PC-9 (cell line): ENCODE measurements at places on chromosomes 16 and 17. TPM values are rescaled to one million over a fixed set of nuclear protein-coding genes. Genes with fewer than 3 reads are reported as not detected.
A peak's percentile ranks its signal among the peaks of the same experiment; 100 is the strongest.

SMPD3 gene
- 0.30 and 0.94 TPM in 2 replicates for total RNA-seq

ARHGAP44 gene
- not detected in 2 replicates for total RNA-seq

SOST gene
- total RNA-seq, result not detected in 2 replicates

DNA sequence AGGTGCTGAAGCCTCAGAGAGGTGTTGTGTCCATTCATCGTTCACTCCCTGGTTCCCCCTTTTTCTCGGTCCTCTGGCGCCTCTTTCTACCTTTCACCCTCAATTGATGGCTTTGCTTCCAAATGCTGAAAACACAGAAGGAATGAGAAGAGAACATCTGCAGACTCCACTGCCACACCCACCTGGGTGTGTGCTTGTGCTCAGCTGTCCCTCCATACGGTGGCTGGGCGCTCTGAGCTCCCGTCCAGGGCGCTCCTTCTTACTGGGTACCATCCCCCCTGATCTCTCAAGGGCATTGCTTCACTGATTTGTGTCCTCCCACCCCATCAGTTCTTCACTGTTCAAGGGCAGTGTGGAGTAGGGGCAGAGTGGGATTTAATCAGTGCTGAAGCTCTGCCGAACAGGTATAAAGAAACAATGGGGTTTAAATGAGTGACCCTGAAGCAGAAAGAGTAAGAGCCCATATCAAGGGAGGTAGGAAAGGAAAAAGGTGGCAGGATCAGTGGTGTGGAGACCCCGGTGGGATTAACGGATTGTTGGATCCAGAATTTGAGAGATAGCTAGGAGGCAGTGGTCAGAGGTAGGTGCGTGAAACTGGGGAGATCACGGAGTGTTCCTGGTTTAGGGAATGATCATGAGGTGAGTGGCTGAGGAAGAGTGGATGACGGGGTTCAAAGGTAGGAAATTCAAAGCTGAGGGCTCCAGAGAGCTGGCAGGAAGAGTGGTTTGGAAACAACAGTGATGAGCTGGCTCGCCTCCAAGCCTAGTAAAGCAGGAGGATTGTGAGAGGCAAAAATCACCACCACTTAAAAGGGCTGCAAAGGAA is 40.8 kb downstream of the MRTFB start:
- no peaks in the 10 kb centered on the region for H3K27me3 ChIP-seq
- H3K4me3 ChIP-seq, result no peak overlapping the region
- no peak for DNase-seq
- no peak overlapping the region for H3K27ac ChIP-seq

GRCh38 chr16:26701243-26701886 is 365.4 kb upstream of the C16orf82 start:
- no peaks in the 10 kb centered on the region for H3K36me3 ChIP-seq
- no peaks in the 10 kb centered on the region for H3K27me3 ChIP-seq
- no peak overlapping the region for H3K27ac ChIP-seq
- no peaks in the 10 kb centered on the region for H3K4me1 ChIP-seq
- no peak overlapping the region for H3K4me3 ChIP-seq

DNA sequence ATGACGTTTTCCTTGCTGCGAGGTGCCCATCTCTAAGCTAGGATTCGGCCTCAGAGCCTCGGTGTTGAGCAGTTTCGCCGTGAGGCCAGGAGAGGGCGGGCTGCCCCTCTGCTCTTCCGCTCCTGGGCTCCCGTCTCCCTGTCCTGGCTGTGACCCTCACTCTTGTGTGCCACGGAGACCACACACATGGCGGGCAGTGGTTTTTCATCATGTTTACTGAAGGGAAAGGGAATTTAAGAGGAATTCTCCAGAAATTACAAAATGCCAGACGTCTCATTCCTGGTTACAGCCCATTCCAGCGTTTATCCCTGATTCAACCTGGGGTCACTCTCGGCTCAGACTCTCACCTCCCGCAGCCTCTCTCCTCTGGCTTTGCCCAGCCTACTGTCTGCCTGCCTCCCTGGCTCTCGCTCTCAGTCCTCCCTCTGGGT is 96.8 kb upstream of the ELAC2 start:
- H3K4me1 ChIP-seq, result no peaks in the 10 kb centered on the region
- H3K27ac ChIP-seq, result no peak overlapping the region
- no peaks in the 10 kb centered on the region for H3K36me3 ChIP-seq
- DNase-seq, result no peak
- H3K27me3 ChIP-seq, result peaks cover 34% of the 10 kb centered on the region
- H3K4me3 ChIP-seq, result no peak overlapping the region

GRCh38 chr17:15431766-15432165 is 35.7 kb downstream of the CDRT4 start:
- no peaks in the 10 kb centered on the region for H3K27me3 ChIP-seq
- H3K36me3 ChIP-seq, result no peaks in the 10 kb centered on the region
- no peak overlapping the region for H3K4me3 ChIP-seq
- no peak for DNase-seq

DNA sequence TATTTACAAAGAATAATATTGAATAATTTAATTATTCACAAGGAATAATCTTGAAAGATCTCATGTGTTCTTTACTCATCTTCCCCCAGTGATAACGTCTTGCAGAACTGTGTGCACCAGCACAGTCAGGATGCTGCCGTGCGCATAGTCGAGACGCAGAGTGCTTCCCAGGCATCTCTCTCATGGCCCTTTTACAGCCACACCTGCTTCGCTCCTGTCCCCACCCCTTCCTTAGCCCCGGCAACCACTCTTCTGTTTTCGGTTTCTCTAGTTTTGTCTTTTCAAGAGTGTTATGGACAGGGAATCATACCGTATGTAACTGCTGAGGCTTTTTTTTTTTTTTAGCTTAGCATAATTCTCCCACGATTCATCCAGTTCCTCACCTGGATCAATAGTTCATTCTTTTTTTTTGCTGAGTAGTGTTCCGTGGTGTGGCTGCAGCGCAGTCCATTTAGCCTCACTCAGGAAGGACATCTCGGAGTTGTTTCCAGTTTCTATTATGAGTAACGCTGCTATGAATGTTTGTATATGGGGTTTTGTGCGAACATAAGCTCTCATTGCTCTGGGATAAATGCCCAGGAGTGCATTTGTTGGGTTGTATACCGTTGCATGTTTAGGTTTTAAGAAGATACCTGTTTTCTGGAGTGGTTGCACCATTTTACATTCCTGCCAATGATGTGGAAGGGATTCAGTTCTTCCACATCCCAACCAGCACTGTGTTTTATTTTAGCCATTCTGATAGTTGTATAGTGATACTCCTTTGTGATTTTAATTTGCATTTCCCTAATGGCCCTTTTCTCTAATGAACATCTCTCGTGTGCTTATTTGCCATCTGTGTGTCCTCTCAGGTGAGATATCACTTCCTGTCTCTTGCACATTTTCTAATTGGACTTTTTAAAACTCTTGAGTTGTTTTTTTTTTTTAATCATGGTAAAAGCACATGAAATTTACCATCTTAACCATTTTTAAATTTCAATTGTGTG is 47.6 kb downstream of the SEC14L1 start:
- no peaks in the 10 kb centered on the region for H3K4me1 ChIP-seq
- no peak for DNase-seq
- H3K36me3 ChIP-seq, result no peaks in the 10 kb centered on the region
- no peaks in the 10 kb centered on the region for H3K27me3 ChIP-seq

GRCh38 chr17:37475731-37476420 is 13.8 kb upstream of the DUSP14 start:
- DNase-seq, result no peak
- peaks cover 46% of the 10 kb centered on the region for H3K4me1 ChIP-seq
- H3K27me3 ChIP-seq, result no peaks in the 10 kb centered on the region

DNA sequence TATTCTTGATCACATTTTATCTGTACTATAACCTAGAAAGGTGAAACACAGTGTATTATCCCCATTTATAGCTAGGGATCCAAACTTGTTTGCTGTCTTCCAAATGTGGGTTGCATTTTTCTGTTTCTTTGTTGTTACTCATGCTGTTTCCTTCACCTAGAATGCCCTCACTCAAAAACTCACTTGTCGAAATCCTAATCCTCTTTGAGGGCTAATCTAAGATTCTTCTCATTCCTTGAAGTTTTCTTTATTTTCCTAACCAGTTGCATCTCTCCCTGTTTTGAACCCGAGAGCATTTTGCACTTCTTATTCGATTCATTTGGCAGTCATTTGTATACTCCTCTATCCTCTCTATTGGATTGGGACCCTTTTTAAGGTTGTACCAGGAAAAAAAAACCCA is 9.6 kb downstream of the CALCOCO2 start:
- H3K36me3 ChIP-seq, result peaks cover 8% of the 10 kb centered on the region; the same call in 1 of the 2 replicates
- H3K4me3 ChIP-seq, result no peak overlapping the region
- no peaks in the 10 kb centered on the region for H3K27me3 ChIP-seq
- no peak for DNase-seq
- H3K27ac ChIP-seq, result no peak overlapping the region

DNA sequence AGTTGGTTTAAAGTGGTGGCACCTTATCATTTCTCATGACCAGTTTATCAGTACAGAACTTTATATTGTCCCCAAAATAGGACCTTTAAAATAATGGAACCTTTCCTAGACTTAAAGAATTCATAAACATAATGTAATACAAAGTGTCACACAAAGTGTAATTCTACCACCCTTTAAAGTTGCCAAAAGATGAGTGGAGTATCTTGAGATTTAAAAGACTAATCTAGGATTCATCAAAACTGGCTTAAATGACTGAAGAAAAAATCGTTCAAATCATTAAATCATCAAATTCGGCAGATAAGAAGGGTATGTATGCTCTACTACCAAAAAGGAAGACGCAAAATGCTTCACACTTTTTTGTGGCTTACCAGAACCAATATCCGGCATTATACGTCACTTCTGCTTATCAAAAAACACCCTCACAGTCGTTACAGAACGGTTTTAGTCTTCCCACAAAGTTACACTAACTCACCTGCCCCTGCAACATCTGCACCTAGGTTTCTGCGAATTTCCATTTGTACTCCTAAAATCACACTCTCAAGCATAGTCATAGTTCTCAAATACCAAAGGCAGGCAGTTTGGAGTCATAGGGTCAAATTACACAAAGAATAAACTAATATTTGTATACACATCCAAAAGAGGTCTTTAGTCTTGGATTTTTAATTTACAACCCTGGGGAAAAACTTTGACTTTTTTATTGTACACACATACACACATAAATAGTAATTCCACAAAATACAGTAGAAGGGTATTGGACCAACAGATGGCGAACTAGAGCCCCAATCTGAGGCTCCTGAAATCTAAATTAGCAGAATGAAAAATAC is 1.4 kb upstream of the KANSL1 start:
- H3K4me3 ChIP-seq, result peak overlapping the region; percentile 98
- H3K27ac ChIP-seq, result peak overlapping the region; percentile 66
- peaks cover 26% of the 10 kb centered on the region for H3K4me1 ChIP-seq
- no peak for DNase-seq
- peaks cover 15% of the 10 kb centered on the region; the same call in 1 of the 2 replicates for H3K36me3 ChIP-seq
- H3K27me3 ChIP-seq, result no peaks in the 10 kb centered on the region

- H3K4me3 ChIP-seq, result no peak overlapping the region
- peaks cover 31% of the 10 kb centered on the region for H3K4me1 ChIP-seq
- no peak for DNase-seq
- 0 out of 2 replicates have a peak overlapping the region, but pooled peaks have one; percentile 85 for H3K27ac ChIP-seq
- H3K27me3 ChIP-seq, result no peaks in the 10 kb centered on the region
- no peaks in the 10 kb centered on the region for H3K36me3 ChIP-seq
Observed at GRCh38 chr17:9052921-9053320, 31.6 kb downstream of the NTN1 start.

DNA sequence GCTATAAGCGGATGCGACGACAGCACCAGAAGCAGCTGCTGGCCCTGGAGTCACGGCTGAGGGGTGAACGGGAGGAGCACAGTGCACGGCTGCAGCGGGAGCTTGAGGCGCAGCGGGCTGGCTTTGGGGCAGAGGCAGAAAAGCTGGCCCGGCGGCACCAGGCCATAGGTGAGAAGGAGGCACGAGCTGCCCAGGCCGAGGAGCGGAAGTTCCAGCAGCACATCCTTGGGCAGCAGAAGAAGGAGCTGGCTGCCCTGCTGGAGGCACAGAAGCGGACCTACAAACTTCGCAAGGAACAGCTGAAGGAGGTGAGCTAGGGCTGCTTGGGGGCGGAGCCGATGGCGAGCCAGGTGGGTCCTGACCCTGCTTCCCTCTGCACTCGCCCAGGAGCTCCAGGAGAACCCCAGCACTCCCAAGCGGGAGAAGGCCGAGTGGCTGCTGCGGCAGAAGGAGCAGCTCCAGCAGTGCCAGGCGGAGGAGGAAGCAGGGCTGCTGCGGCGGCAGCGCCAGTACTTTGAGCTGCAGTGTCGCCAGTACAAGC is 10.1 kb downstream of the HIRIP3 start:
- H3K36me3 ChIP-seq, result peaks cover 37% of the 10 kb centered on the region
- no peak overlapping the region for H3K4me3 ChIP-seq
- H3K27ac ChIP-seq, result no peak overlapping the region

- no peak overlapping the region for H3K4me3 ChIP-seq
- H3K4me1 ChIP-seq, result no peaks in the 10 kb centered on the region
- H3K27ac ChIP-seq, result no peak overlapping the region
- H3K27me3 ChIP-seq, result no peaks in the 10 kb centered on the region
Observed at GRCh38 chr17:17147821-17148220, 58.3 kb downstream of the PLD6 start.

GRCh38 chr17:15087946-15088345 is 177.2 kb downstream of the PMP22 start:
- DNase-seq, result no peak
- peaks cover 19% of the 10 kb centered on the region for H3K27me3 ChIP-seq
- no peaks in the 10 kb centered on the region for H3K4me1 ChIP-seq
- no peak overlapping the region for H3K27ac ChIP-seq

- DNase-seq, result no peak
- H3K27ac ChIP-seq, result no peak overlapping the region
- H3K4me1 ChIP-seq, result no peaks in the 10 kb centered on the region
Observed at GRCh38 chr17:77916264-77916663, 42.2 kb upstream of the TNRC6C start.

DNA sequence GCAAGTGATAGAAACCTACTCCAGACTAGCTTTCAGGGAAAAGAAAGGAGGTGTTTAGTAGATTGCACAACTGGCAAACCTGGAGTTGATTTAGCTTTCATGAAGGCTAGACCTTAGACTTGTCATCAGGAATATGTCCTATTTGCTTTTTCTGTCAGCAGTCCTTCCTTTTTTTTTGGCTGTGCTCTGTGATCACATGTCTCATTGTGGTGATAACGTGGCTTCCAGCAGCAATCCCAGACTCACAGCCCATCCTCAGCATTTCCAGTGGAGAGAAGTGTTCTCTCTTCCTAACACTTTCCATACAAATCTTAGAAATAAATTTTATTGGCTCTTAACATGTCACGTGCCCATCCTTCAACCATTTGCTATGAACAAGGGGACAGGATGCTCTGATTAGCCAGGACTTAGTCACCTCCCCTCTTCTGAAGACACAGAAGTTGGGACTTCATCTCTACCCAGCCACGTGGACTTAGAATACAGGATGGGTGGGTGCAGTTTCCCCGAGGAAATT is 74.7 kb downstream of the CDH13 start:
- DNase-seq, result no peak
- no peaks in the 10 kb centered on the region for H3K36me3 ChIP-seq
- peaks cover 10% of the 10 kb centered on the region; the same call in 1 of the 2 replicates for H3K27me3 ChIP-seq
- H3K4me1 ChIP-seq, result no peaks in the 10 kb centered on the region
- H3K27ac ChIP-seq, result no peak overlapping the region
- H3K4me3 ChIP-seq, result no peak overlapping the region
